ENCODE measurements at places on chromosomes 13 and 19.

- no peak for DNase-seq
- H3K4me1 ChIP-seq = peaks cover 2% of the 10 kb centered on the region
- H3K27me3 ChIP-seq = peaks cover 11% of the 10 kb centered on the region
- no peak overlapping the region for H3K4me3 ChIP-seq
- H3K36me3 ChIP-seq = no peaks in the 10 kb centered on the region
Measured at GRCh38 chr19:35403116-35403760, 32.4 kb downstream of the GPR42 start.

DNA sequence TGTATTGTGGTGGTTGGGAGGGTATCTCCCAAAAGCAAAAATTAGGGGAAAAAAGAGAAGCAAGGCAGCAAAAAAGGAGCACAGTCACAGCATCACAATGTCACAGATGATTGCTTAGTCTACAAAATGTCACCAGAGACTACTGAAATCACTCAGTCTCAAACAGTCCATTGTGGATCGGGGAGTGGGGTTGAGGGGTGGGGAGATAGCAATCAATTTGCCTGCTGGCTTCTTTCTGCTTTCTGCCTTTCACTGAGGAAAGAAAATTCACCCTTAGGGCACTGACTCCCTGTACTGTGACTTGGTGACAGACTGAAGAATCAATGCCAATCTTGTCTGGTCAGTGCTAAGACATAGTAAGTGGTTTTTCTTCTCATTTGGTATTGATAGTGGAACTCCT lies 2127.1 kb upstream of the PCDH20 start:
- H3K4me3 ChIP-seq = no peak overlapping the region
- H3K4me1 ChIP-seq = peaks cover 25% of the 10 kb centered on the region
- H3K27ac ChIP-seq = no peak overlapping the region
- H3K27me3 ChIP-seq = no peaks in the 10 kb centered on the region

- no peaks in the 10 kb centered on the region for H3K27me3 ChIP-seq
- H3K4me1 ChIP-seq = peaks cover 3% of the 10 kb centered on the region
- no peak overlapping the region for H3K4me3 ChIP-seq
- H3K27ac ChIP-seq = no peak overlapping the region
- no peak for DNase-seq
- peaks cover 11% of the 10 kb centered on the region for H3K36me3 ChIP-seq
Measured at GRCh38 chr19:5054551-5055456, 85.9 kb downstream of the KDM4B start.

DNA sequence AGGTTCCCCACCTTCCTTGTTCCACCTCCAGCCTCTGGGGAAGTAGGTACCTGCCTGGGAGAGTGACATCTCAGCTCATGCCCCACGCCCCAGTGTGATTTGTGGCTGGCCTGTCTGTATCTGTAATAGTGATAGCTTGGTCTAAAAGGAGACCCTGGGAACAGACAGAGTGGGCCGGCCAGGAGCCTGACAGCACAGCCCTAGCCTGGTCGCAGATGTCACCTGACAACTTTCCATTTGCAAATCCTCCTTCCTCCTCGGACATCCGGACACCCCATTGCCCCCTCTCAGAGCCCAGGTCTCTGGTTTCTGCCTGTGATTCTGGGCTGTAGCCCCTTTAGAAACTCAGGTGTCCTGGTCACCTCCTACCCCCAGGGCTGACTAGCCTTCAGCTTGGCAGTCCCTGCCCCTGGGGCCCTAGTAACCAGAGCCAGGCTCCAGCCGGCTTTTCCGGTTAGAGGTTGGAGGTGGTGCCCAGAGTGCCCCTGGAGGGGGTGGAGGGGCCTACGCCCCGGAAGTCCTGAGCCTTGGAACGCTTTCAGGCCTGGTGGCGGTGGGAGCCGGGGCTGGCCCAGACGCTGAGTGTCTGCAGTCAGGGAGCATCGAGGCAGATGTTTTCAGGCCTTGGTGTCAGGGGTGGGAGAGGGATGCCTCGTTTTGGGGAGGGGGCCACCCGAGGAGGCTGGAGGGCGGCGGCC lies 6.5 kb downstream of the LRRC8E start:
- H3K4me1 ChIP-seq = peaks cover 3% of the 10 kb centered on the region
- no peak overlapping the region for H3K27ac ChIP-seq
- H3K36me3 ChIP-seq = peaks cover 3% of the 10 kb centered on the region
- no peaks in the 10 kb centered on the region for H3K27me3 ChIP-seq

GRCh38 chr13:39670445-39670844 lies 15.0 kb downstream of the COG6 start:
- H3K4me1 ChIP-seq = no peaks in the 10 kb centered on the region
- H3K27me3 ChIP-seq = no peaks in the 10 kb centered on the region
- no peak for DNase-seq
- peaks cover 14% of the 10 kb centered on the region for H3K36me3 ChIP-seq
- no peak overlapping the region for H3K27ac ChIP-seq

DNA sequence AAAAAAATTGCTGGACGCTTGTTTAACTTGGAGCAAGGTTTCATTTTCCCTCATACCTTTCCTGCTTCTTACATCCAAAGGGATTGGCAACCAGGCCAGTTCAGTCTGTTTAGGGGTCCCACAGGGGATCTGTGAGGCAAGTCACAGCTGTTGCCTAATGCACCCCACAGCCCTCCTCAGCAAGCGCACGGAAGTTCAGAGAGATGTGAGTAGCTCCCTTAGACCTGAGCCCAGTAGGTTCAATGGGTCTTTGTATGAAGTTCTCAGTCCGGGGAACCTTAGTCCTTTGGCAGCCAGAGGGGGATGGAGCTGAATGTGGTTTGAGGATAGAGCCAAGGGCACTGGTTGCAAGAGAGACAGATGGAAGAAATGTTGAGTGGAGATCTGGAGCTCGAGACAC lies 13.0 kb downstream of the SAMD4B start:
- no peaks in the 10 kb centered on the region for H3K27me3 ChIP-seq
- no peak for DNase-seq
- H3K36me3 ChIP-seq = peaks cover 43% of the 10 kb centered on the region
- no peaks in the 10 kb centered on the region for H3K4me1 ChIP-seq

- no peak overlapping the region for H3K4me3 ChIP-seq
- no peak for DNase-seq
- no peak overlapping the region for H3K27ac ChIP-seq
- H3K4me1 ChIP-seq = no peaks in the 10 kb centered on the region
Measured at GRCh38 chr13:85728811-85729210, 70.4 kb downstream of the SLITRK6 start.

DNA sequence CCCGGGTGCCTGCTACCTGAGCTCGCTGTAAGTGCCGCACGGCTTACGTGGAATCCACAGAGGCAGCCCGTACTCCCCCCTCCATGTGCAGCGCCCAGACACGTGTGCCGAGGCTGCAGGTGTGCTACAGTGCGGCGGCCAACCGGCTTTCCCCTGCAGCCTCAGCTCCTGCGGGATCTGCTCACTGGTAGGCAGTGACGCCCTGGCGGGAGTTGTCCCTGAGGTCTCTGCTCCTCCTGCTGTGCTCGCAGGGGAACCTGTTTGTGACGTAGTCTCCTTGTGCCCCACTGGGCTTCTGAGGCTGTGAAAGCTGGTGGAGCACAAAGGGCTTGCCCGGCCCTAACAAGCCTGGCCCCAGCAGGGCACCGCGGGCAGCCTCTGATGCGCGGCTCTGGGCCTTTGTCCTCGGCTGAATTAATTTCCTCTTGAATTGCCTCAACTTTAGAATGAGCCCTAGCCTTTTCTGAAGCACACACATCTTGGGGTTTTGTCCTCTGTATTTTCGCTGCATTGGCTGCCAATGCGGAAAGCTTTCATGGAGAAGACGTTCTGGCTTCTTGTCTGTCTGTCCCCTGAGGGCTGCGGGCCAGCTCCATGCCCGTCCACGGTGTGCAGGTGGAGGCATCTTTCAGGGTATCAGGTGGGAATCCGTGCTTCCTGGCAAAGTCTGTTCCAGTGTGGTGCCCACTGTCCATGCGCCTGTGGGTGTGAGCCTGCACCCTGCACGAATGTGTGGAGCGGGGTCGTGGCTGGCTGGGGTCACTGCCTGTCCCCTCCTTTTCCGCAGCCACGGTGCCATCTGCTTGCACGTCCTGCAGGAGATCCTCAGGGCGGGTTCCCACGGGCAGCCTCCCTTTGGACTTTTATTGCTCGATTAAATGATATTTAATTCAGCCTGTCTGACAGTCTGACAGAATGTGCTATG lies 77.3 kb upstream of the MCF2L start:
- H3K4me1 ChIP-seq = peaks cover 16% of the 10 kb centered on the region
- H3K27ac ChIP-seq = no peak overlapping the region
- H3K36me3 ChIP-seq = no peaks in the 10 kb centered on the region
- DNase-seq = no peak

DNA sequence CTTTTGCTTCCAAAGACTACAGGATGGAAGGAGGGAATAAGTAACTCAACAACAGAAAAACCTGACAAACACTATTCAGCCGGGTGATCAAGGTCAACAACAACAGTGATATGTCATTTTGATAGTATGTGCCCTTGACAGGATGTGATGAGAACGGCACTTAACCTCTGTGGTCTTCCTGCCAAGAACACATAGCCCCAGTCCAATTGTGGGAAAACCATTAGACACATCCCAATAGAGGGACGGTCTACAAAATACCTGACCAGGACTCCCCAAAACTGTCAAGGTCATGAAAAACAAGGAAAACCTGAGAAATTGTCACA lies 43.1 kb upstream of the AMER2 start:
- no peaks in the 10 kb centered on the region for H3K27me3 ChIP-seq
- no peak for DNase-seq
- H3K4me3 ChIP-seq = no peak overlapping the region
- no peaks in the 10 kb centered on the region for H3K36me3 ChIP-seq
- no peak overlapping the region for H3K27ac ChIP-seq

- no peak for DNase-seq
- H3K27ac ChIP-seq = no peak overlapping the region
- peaks cover 2% of the 10 kb centered on the region for H3K36me3 ChIP-seq
- no peaks in the 10 kb centered on the region for H3K27me3 ChIP-seq
Measured at GRCh38 chr13:18978447-18978846, 203.2 kb downstream of the TUBA3C start.

GRCh38 chr13:103031332-103031873 lies 34.8 kb downstream of the SLC10A2 start:
- peaks cover 11% of the 10 kb centered on the region for H3K4me1 ChIP-seq
- H3K4me3 ChIP-seq = no peak overlapping the region
- no peak for DNase-seq

- peak overlapping the region; percentile 34 for H3K27ac ChIP-seq
- peaks cover 8% of the 10 kb centered on the region for H3K36me3 ChIP-seq
- H3K4me3 ChIP-seq = peak overlapping the region; percentile 62
- peak; percentile 64 for DNase-seq
- peaks cover 3% of the 10 kb centered on the region for H3K27me3 ChIP-seq
- H3K4me1 ChIP-seq = peaks cover 31% of the 10 kb centered on the region
Measured at GRCh38 chr13:67224148-67224846, 5.8 kb downstream of the PCDH9 start.

DNA sequence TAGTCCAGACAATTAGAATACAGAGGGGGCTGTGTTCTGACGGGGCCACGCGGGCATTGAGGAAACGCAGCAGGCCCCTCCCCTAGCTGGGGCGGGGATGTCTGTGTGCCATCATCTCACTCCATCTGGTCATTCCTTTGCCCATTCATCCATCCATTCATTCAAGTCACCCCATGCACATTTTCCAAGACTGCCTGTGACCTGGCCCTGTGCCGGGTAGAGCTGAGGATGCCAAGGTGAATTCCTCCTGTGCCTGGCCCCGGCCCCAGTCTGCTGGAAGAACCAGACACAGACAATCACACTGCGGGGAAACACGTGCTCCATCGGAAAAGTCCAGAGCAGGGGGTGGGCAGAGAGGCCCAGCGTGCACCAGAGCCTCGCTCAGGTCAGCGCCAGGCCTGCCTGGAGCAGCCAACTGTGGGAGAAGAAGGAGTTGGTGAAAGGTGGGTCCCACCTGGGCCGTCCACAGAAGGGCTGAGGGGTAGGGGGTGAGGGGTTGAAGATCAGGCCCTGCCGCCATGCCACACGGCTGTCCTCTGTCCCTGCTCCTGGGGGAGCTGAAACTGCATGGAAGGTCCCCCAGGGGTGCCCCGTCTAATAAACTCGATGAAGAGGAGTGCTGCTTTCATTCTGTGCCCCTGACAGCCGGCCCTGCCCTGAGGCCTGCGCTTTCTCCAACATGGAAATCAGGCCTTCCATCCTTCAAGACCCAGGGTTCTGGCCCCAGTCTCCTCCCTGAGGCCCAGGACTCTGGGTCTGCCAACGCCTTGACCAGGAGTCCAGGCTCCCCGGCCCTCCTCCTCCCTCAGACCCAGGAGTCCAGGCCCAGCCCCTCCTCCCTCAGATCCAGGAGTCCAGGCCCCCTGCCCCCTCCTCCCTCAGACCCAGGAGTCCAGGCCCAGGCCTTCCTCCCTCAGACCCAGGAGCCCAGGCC lies 1.6 kb upstream of the CACNG6 start:
- peaks cover 13% of the 10 kb centered on the region for H3K27me3 ChIP-seq
- DNase-seq = no peak
- no peak overlapping the region for H3K27ac ChIP-seq
- H3K36me3 ChIP-seq = no peaks in the 10 kb centered on the region
- H3K4me3 ChIP-seq = peak overlapping the region; percentile 30
- H3K4me1 ChIP-seq = peaks cover 10% of the 10 kb centered on the region

DNA sequence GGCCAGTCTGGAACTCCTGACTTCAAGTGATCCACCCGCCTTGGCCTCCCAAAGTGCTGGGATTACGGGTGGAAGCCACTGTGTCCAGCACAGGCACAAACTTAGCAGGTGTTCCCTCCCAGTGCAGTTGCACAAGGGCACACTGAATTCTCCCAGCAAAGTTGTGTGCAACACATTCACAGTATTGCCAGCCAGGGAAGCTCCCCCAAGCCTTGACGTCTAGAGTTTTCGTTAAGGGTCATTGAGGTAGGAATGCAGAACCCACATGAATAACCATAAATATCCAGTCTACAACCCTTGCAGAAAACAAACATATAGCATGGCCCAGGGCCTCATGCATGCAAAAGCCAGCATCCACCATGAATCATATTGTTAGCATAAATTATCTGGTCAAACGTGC lies 3.3 kb upstream of the AURKC start:
- peaks cover 8% of the 10 kb centered on the region for H3K27me3 ChIP-seq
- H3K36me3 ChIP-seq = no peaks in the 10 kb centered on the region
- no peak overlapping the region for H3K4me3 ChIP-seq
- H3K4me1 ChIP-seq = no peaks in the 10 kb centered on the region
- no peak for DNase-seq

DNA sequence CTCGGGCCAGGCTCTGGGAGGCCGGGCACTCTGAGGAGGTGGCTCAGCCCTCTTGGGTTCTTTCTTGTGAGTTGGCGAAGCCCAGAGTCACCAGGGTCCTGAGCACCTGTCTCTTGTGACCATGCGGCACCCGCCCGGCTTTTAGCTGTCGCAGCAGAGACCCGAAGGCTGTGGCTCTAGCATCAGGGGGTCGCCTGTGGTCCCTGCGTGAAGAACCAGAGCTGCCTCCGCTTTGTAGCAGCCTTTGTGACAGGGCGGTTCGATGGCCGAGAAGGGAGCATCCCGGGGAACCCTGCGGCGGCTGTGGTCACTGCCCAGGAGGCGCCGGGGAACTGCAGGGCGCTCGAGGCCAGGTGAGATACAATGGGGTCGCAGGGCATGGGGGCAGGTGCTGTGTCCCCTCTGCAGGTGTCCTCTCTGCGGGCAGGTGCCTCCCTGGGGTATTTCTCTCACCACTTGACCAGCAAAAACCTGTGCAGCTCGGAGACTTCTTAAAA lies 10.4 kb downstream of the MCF2L start:
- H3K4me3 ChIP-seq = no peak overlapping the region
- no peak overlapping the region for H3K27ac ChIP-seq
- no peaks in the 10 kb centered on the region for H3K4me1 ChIP-seq
- H3K36me3 ChIP-seq = no peaks in the 10 kb centered on the region

- no peak overlapping the region for H3K27ac ChIP-seq
- no peak overlapping the region for H3K4me3 ChIP-seq
- no peaks in the 10 kb centered on the region for H3K36me3 ChIP-seq
- DNase-seq = no peak
- peaks cover 11% of the 10 kb centered on the region for H3K4me1 ChIP-seq
Measured at GRCh38 chr13:85362980-85363379, 436.2 kb downstream of the SLITRK6 start.
